Lower leg skin (tissue), 4 donors: ENCODE measurements at places on chromosomes 11 and 22.

DNA sequence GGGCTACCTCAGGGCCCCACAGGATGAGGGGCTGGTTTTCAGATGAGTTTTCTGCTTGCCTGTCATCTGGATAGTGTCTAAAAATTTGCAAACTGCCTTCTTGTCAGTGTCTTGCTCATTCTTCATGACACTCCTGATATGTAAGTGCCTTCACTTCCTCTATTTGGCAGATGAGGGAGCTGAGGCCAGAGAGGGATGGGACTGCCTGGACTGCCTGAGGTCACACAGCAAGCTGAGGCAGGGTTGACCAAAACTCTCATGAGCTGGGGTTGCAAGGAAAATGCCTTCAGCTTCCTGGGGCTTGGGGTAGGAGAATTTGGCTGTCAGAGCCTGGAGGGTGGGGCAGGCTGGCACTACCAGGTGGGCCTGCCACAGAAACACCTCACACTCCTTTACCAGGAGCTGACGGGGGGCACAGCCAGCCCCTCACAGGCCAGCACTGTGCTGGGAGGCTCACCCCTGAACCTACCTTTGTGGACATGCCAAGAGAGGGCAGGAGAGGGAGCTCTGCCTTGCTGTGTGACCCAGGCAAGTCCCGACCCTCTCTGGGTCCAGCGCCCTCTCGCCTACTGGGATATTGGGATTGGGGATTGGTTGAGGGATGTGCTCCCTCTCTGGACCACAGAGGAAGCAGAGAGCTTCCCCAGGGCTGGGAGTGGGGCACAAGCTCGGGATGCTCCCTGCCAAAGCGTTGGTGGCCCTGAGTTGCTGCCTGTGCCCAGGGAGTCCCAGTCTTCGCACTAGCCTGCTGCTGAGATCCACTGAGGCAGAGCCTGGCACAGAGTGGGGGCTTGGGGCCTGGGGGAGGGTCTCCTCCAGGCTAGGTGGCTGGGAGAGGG lies 1.9 kb upstream of the P2RY6 start:
- DNase-seq, result peak; percentile 83

DNA sequence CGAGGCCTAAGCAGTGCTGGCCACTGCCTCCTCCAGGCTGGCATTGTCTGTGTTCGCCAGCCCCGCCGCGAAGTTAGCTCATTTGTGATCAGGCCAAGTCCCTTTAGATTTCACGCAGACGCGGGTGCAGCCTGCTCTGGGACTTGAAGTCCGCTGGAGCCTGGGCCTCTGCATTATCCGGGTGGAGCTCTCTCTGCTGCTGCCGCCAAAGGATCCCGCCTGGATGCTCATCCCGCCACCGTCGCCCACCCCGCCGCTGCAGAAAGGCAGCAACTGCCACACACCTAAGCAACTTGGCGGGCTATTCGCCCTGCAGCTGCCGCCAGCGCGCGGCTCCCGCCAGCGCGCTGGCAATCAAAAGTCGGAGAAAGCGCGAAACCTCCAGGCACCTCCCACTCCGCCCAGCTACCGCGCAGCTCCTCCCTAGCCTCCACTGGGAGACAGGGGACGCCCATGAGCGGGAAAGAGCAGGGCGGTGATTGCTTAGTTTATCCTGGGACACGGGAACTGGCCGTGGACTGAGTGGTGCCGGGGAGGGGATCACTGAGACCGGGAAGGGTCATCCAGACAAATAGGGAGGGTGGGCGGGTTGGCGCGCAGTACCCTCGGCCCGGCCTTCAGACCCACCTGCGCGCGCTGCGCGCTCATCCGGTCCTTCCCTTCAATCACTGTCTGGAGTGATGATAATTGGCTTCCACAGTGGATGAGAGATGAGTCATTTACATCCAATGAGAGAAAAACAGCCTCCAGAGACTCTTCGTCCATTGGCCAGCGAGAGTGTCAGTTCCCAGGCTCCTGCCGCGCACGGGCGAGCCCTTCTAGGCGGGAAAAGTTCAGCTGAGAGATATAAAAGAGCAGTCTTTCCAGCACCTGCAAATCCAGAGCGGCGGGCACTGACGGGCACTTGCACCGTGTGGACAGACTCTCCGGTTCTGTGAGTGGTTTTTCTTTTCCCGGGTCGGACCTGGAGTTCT lies at the start of gene FAM111B:
FAM111B (plus strand) TSS at position 875 of the 974 bp plus-strand sequence. CDS start 2,389 bp downstream, outside the sequence.
- DNase-seq, result peak; percentile 96

DNA sequence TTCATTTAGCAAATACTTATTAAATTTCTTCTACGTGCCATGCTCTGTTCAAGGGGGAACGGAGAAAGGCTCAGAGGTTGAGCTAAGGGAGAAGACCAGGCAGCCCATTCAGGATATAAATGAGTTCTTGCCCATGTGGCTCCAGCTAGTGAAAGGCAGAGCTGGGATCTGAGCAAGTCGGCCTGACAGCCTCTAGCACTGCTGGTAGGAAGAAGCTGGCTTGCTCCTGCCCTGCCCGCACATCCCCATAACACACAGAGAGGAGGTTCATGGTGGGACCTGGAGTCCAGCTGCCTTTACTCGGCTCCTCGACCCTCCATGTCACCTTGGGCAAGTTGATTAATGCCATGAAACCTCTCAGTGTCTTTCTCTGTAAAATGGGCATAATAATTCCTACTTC lies 2.0 kb downstream of the SLC15A3 start:
- DNase-seq, result no peak

- no peak for DNase-seq
Observed at GRCh38 chr11:133995066-133995465, 38.3 kb upstream of the IGSF9B start.

DNA sequence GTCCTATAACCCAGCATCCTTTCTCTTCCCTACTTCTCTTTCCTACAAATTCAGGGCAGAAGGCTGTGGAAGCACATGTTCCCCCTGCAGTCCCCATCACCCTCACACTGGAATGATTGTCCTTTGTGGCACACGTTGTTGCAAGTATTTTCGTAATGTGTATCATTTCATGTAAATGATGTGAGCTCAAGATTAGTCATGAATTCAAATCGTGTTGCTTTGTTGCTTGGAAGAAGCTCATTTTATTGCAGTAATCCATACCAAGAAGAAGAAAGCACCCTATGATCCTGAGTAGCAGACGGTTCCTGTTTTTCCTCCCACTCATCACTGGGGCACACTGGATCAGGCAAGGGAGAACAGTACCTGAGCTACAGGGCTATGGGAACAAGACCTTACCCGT lies 173.4 kb downstream of the NCAM1 start:
- DNase-seq, result no peak

DNA sequence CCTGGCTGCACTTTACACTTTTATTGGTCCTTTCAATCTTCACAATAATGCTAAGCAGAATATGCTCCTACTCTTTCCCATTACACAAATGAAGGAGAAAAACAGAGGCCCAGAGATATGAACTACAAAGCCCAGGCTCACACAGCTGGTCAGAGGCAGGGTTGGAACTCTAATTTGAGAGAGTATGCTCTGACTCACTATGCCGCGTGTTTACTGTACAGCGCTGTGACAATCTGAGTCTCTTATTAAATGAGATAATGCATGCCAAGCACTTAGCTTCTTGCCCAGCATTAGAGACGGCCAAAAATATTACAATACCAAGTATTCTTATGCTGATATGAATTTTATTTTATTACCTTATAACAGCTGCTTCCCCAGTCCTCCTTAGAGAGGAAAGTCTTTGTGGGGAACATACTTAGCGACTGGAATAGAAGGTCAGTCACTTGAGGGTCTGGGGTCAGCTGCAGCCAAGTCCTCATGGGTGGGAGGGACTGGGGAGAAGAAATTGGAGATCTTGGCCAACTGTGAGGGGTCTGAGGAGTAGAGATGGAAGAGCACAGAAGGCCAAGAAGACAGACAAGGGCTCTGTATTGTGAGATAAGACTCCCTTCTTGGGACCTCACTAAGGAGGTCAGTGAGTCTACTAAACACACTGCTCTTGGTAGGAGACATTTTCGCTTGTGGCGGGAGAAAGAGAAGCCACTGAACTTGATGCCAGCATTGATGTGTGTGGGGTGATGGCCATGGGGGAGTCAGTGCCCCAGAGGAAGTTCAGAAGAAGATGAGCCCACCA lies 150.8 kb upstream of the TIMP3 start:
- no peak for DNase-seq

DNA sequence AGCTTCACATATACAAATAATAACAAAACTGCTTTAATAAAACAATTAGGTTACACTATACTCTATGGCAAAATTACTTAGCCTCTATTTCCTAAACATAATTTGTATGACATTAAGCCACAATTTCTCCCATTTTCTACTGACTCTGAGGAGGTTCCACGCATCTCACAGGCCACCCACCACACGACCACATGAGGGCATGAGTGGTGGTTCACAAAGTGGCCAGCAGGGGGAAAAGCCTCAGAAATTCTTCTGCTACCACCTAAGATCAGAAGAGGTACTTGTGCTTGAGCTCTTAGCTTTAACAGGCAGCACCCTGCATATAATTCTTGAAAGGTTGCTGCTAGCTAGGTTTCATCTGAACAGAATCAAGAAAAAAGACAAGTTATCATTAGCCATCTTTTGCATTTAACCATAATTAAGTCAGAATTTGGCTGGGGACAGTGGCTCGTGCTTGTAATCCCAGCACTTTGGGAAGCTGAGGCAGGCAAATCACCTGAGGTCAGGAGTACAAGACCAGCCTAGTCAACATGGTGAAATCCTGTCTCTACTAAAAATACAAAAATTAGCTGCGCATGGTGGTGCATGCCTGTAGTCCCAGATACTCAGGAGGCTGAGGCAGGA lies 7.7 kb downstream of the LPXN start:
- no peak for DNase-seq

GRCh38 chr11:66126064-66126463 lies 56.0 kb downstream of the PACS1 start:
- no peak for DNase-seq

DNA sequence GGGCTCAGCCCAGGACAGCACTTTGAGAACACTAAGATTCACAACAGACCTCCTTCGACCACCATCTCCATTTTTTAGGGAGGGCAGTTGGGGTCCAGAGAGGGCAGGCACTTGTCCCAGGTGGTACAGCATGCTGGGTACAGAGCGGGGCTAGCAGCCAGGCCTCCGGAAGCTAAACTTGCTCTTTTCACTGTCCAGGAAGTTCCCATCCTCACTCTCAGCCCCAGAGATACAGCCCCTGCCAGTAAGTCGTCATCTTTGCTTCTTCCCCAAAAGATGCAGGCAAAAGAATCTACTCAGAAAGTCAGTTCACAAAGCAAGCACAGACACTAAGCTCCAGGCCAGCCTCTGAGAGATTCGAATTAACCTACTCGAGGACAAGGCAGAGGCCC lies 6.7 kb upstream of the RAB3IL1 start:
- peak; percentile 86 for DNase-seq

- DNase-seq, result no peak
Observed at GRCh38 chr22:39349967-39350726, at the start of gene SYNGR1. Gene SYNGR1 (plus strand): TSS chr22:39349991. CDS start chr22:39350011, 20 bp downstream.
